ENCODE measurements at places on chromosomes 13 and 19. TPM values are rescaled to one million over a fixed set of nuclear protein-coding genes. Genes with fewer than 3 reads are reported as not detected.

- peak; percentile 80 for DNase-seq
Measured at GRCh38 chr19:39474139-39474620, 6.5 kb upstream of the TIMM50 start.

- no peak for DNase-seq
Measured at GRCh38 chr19:52237197-52237596, 32.2 kb upstream of the ZNF766 start.

DNA sequence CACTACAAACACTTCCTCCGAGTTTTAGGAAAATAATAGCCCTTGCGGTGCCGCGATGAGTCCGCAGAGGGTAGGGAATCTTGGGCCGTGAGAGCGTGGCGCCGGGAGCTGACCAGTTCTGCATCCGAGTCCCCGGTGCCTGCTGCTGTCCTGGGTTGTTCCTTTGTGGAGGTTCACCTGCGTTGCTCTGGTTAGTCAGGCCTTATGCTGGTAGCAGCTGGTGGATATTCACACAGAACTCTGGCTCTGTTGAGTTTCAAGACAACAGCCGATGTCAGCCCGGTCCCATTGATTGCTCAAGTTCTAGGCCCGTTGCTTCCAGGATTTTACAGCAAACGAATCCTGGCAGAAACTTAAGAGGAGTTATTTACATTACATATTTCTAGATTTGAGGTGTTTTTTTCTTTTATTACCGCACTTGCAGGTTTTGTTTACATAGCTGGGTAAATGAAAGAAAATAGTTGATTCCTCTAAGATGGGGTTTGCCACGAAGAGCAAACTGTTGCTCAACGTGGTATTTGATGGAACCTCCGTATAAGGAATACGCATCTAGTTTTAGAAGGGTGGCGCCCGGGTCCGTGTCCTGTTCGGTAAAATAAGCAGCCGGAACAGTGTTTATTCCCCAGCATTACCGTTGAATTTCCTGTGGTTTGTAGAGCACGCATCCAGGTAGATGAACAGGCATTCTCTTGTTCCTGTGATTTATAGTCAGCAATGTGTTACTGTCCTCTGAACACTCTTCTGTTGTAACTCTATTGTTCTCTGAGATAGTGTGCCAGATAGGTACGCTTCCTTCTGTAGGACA is 1.3 kb downstream of the CLDN10 start:
- peak; percentile 2 for DNase-seq

DNA sequence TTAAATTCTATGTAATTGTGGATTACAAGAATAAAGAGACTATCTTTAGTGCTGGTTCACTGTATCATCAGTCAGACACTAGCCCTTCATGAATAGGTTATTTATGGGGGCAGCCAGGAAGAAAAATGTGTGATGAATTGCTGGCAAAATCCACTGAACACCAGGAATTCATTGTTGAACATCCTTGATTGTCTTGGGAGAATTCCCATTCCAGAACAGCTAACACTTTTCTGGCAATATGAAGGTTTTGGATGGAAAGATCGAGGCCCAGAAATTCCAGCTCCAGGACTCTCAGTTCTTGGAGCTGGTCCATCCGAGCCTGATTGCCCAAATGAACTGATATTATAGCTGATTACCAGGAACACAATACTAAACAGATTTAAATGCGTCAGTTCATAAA is 11.5 kb upstream of the SPART start:
- no peak for DNase-seq

GRCh38 chr19:17075864-17076542 is 426 bp downstream of the MYO9B start:
- DNase-seq, result peak; percentile 76

DNA sequence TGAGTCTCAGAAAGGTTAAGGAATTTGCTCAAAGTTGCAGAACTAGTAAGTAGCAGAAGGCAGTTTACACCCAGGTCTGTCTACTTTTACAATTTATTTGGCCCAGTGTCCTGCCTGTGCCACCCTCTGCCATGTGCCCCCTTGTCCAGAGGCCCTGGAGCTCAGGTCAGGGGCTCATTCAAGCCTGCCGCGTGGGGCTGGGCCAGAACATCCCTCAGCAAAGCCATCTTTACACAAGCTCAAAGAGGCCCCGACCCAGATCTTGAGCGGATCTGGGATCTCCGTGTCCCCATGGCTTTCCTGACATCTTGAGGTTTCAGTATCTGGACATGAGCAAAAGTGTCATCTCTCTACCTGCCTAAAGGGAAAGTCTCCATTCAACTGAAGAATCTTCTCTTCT is 76.4 kb upstream of the VSTM2B start:
- no peak for DNase-seq

GRCh38 chr13:93244918-93245280 is 18.3 kb downstream of the GPC6 start:
- no peak for DNase-seq

DNA sequence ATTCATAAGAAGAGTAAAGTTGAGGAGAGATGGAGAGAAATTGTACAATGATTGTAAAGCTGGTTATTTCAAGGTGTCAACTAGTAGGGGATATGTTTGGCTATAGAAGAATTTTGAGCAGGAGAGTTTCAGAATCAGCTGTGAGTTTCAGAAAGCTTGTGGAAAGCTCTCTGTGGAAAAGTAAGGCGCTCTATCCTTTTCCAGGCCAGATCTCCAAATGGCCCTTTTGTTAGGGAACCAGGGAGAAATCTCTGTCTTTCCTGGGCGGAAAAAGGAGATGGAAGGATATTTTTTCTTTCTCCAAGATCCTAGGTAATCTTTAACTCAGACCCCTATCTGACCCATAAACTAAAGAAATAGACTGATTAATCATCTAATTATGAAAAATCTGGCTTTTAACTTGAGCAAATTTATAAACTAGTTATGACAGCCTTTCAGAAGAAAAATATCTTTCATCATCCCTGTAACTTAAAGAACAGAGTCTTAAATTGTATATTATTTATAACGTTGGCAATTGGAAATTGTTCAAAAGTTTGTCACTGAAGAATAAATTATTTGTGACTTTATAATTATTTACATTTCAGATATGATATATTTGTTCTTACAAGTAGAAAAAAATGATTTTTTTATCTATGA is 34.5 kb downstream of the SPRY2 start:
- no peak for DNase-seq

- DNase-seq, result no peak
Measured at GRCh38 chr19:55691561-55692481, 16.8 kb downstream of the EPN1 start.

DNA sequence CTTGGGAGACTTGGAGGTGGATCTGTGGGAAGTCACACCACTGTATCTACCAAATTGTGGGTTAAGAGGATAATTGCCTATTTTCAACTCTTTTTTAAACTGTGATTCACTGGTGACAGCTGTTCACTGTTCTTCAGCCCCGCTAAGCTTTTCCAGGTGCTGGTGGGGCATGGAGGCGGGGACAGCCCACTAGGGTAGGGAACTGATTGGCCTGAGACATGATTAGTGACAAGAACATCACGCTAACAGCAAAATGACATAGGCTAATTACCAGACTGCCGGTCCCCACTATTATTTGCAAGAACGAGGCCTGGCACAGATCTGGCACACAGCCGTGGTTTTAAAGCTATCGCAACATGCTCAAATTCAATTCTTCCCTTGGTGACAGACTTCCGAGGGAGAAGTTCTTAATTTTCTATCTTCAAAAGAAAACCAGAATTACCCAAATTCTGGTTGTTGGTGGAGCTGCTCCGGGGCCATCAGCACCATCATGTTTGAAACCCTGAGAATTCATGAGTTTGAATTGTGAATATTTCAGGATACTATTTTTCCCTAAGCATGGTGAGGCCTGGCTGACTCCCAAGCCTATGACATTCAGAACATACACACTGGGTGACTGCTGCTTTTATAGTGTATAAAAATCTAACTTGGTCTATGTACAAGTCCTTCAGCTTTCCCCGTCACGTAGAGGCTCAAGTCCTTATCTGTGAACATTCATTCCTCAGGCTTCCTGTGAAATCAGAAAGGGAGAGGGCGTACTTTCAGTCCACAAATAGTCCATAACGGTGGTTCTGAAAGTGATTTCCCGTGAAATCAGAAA is 17.9 kb downstream of the DOCK9 start:
- no peak for DNase-seq

DNA sequence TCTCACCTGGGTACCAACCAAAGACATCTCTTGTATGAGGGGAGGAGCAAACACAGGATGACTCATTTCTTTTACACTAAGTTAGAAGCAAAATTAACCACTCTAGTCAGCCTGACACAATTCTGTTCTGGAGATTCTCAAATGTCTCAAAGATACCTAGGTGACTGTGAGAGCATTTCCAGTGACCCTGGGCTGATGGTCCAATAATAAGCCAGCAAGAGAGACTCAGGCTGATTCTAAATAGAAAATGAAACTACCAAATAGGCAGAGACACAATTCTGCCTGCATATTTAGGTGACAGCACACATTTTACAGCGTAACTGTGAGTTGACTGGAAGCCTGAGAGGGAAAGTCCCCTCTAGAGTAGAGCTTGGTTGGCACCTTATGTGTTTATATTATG is 16.3 kb downstream of the ZNF91 start:
- DNase-seq, result no peak

GRCh38 chr13:32176696-32177095 is 138.5 kb downstream of the ZAR1L start:
- DNase-seq, result no peak

- no peak for DNase-seq
Measured at GRCh38 chr13:67353941-67354340, 123.8 kb upstream of the PCDH9 start.

GRCh38 chr19:49801966-49802661 is 11.0 kb downstream of the FUZ start:
- no peak for DNase-seq

DNA sequence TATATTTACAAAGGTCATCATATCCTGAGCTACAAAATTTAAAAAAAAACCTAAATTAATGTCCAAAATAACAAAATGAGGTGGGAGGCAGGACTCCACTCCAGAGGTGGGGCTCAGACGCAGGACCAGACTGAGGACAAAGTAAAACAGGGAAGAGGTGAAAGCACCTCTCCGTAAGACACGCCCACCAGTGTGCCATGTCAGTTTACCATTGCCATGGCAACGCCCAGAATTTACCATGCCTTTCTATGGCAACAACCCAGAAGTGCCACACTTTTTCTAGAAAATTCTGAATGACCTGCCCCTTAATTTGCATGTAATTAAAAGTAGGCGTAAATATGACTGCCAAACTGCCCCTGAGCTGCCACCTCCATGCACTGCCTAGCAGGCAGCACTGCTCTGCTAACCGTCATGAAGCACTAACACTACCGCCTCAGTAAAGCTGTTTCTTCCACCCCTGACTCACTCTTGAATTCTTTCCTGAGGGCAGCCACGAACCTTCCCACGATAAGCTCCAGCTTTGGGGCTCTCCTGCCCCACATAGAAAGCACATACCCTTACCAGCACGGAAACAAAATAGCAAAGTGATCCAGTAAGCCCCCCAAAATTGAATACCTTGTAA is 22.3 kb upstream of the PDCD5 start:
- no peak for DNase-seq

DNA sequence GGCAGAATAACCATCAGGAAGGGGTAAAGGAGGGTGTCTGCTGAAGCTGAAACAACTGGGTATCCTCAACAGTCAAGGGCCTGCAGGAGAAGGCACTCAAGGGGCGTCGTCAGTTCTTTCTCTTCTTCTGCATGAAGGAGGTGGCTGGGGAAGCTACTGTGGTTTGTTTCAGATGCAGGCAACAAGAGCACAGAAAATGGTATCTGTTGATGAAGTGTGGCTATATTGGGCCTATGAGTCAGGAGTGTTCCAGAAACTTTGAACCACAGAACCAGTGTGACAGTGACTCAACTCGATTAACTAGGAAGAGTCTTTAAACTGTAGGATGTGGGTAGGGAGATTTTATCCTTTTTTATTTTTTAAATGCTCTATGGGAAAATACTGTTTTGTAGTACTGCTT is 686.3 kb downstream of the FGF9 start:
- peak; percentile 11 for DNase-seq

DNA sequence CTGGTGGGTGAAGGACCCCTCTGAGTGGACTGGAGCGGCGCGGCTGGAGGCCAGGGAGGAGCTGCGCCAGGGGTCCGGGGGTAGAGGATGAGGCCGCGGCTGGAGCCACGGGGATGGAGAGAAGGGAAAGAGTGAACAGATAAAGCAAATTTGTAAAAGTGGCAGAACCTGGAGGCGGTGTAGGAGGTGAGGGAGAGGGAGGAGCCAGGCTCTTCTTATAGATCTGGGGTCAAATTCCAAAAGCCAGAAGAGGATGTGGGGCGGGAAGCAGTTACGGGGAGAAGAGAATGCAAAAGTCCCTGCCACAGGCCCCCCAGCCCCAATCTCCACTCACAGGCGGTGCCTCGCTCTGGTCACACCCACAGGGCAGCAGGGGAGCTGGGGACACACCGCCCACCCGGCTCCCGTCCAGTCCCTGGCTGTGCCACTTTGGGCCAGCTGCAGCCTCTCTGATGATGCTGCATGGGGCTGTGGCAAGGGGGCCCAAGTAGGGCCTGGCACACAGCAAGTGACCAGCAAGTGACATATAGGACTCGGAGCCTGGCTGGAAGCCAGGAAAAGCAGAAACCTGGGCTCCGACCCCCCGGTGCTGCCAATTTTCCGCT is 11.1 kb downstream of the LRRC4B start:
- no peak for DNase-seq

GRCh38 chr13:37788346-37788745 is 81.2 kb downstream of the TRPC4 start:
- no peak for DNase-seq

DNA sequence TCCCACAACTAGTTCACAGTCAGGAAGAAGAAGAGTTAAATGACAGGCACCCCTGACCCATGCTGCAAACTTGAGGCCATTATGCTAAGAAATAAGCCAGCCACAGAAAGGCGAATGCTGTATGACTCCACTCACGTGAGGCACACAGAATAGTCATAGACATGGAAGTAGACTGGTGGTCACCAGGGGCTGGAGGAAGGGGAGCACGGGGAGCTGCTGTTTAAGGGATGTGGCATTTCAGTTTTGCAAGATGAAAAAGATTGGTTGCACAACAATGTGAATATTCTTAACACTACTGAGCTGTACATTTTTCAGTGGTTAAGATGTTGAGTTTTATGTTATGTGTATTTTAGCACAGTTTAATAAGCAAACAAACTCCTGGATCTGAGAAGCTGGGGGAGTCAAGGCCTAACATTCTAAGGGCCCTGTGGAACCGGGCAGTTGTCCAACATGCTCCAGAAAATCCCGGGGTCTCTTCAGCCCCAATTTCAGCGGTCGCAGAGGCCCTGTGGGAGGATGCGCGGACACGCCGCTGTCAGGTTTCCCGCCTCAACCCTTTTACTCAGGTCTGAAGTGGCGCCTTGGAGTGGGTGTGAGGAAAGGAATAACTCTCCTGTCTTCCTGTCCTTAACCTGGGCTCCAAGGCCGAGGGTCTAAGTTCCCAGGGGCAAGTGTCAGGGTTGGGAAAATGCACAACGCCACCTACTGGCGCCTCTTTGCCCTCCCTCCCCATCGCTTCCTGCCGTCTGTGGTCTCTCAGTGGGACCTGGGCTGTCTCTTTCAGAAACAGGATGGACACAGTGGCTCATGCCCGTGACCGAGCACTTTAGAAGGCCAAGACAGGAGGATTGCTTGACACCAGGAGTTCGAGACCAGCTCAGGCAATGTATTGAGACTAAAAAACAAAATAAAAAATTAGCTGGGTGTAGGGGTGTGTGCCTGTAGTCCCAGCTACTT is 4.4 kb upstream of the TMEM272 start:
- DNase-seq, result peak; percentile 54

Gene ATP8B3
- 8.2 TPM for total RNA-seq

Gene TUBA3C
- total RNA-seq, result not detected

Gene ARRDC2
- total RNA-seq, result 29.1 TPM

Gene GARIN5A
- 0.36 TPM for total RNA-seq

Gene NFIX
- total RNA-seq, result 5.0 TPM

Gene ZNF229
- 1.0 TPM for total RNA-seq

Gene SIGLEC10
- total RNA-seq, result 0.32 TPM

Gene PLIN5
- total RNA-seq, result not detected
